ENCODE measurements at places on chromosomes 3 and 15.
A peak's percentile ranks its signal among the peaks of the same experiment; 100 is the strongest.

DNA sequence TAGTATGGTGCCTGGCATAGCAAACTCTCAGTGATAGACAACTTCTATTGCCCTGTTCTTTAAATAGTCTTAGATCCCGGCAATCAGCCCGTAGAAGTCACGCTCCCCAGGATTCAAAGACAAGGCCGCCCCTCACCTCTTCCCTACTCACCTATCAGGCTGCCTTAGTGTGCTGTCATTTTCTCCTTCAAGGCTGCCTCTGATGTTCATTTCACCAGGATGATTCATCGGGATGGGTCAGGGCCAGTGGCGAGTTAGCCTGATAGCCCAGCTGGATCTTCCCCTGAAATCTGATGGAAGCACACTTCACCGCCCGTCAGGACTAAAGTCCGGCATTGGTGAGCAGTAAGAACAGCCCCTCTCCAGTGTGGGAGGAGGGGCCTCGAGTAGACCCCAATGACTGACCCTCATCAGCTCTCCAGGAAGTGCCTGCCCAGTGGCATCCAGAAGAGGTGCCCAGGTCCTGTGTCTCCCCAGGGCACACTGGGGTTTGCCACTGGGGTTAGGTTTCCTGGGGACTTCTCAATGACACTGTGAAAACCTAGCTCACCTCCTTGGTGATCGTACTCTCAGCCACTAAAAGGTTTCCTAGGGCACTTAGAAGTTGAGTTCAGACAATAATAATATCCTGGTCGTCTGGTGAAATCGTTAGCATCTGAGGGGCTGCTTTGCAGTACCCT is 37.5 kb downstream of the TPM1 start:
- DNase-seq = no peak

GRCh38 chr3:126417981-126418530 is 23.3 kb downstream of the CFAP100 start:
- no peak for DNase-seq

- DNase-seq = no peak
Observed at GRCh38 chr3:117756563-117756962, 1047.0 kb downstream of the TUSC7 start.

- DNase-seq = no peak
Observed at GRCh38 chr3:8320711-8321458, 180.7 kb upstream of the LMCD1 start.

DNA sequence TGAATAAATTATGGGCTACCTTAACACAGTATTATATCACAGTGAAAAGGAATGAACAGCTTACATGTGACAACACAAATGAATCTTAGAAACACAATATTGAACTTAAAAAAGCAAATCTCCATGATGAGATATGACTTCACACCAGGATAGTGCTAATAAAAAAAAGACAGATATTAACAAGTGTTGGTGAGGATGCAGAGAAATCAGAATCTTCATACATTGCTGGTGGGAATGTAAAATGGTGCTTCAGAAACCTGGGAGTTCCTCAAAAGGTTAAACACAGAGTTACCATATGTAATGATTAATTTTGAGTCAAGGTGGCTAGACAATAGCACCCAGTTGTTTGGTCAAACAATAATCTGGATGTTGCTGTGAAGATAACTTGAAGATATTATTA is 51.4 kb downstream of the HSPBAP1 start:
- no peak for DNase-seq

GRCh38 chr3:127174284-127174683 is 18.6 kb upstream of the PRR23E start:
- no peak for DNase-seq

DNA sequence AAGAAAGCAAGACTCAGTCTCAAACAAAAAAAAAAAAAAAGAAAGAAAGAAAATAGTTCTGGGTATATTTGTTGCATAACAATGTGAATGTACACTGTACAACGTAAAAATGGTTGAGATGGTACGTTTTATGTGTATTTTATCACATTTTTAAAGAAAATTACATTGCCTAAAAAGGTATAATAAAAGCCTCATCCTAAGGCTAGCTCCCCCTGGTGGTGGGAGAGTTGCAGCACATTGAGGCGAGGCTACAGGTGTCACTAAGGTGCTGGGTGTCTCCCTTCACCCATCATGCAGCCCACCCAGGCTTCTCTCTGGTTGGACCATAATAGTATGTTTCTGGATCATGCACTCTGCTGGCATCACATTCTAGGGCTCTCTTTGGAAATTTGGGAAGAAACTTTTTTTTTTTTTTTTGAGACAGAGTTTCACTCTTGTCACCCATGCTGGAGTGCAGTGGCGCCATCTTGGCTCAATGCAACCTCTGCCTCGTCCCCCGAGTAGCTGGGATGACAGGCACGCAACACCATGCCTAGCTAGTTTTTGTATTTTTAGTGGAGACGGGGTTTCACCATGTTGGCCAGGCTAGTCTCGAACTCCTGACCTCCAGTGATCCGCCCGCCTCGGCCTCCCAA is 12.4 kb upstream of the RAB11A start:
- peak; percentile 66 for DNase-seq

DNA sequence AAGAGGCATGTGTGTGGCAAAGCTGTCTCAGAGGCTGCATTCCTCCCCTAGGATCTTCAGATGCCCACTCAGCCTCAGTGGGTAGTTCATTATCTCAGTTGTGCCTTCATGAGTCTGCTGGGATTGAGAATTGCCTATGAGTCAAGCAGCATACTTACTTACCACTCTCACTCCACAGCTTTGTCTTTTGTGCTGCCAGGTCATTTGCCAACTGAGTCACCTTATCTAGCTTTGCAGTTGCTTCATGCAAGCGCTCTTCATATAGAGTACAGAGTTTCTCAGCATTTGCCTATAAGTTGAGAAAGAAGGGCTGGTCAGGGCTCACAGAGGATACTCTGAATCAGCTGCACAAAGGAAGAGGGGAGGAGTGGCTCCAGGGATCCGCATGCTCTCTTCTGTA is 89.5 kb downstream of the MYH15 start:
- no peak for DNase-seq

- no peak for DNase-seq
Observed at GRCh38 chr3:69081583-69082262, 1.6 kb upstream of the UBA3 start.

- no peak for DNase-seq
Observed at GRCh38 chr3:112373476-112373875, 40.5 kb downstream of the CD200 start.

DNA sequence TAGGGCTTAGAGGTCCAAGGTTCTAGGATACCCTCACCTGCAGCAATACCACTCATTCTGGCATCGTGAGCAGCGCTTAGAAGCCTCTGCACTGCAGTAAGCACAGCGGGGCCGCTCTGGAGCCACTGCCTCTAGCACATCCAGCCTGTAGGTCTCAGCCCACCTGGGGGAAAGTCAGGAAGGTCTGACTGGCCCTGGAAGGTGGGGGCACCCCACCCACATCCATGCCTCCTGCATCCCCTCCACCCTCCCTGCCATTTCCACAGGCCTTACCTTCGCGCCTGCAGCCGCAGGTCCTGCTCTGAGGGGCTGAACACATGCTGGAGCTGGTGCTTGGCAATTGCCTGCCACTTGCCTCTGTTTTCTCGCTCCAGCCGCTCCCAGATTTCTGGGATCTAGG is 901 bp upstream of the RASSF1 start:
- DNase-seq = no peak

- DNase-seq = no peak
Observed at GRCh38 chr3:59380146-59380545, 330.3 kb upstream of the CFAP20DC start.

DNA sequence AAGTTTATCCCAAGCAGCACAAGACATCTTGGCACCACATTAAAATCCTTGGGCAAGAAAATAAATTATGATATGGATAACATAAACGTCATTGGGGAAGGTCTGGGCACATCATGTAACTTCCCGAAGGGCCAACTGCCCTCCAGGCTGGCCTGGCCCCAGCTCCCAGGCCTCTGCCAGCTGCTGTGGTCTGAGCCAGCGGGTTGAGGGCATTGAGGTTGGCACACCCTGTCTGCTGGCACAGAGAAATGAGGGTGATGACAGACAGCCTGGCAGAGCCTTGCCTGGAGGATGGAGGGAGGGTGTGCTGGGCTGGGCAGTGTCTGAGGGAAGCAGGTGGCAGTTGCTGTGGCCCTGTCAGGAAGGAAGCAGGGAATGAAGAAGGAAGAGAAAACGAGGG is 3.3 kb upstream of the RBSN start:
- DNase-seq = no peak

- DNase-seq = no peak
Observed at GRCh38 chr15:81174125-81174791, 22.4 kb upstream of the IL16 start.

DNA sequence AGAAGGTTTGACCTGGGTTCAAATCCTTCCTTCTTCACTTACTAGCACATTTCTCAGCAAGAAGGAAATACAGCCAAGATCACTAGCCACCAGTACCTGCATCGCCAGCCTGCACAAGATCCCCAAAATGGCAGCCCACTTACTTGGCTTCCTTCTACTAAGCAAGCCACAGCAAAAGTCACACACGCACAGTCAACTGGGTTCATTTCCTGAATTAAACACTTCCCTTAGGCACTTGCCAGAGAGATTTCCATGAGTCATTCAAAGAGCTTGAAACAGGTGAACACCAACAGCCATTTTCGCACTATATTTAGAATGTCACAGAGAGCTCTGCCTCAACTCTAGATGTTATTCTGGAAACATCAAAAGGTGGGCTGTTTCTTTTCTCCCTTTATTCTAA is 42.6 kb downstream of the MGLL start:
- DNase-seq = no peak

- DNase-seq = no peak
Observed at GRCh38 chr15:54772663-54773062, 424.1 kb downstream of the RSL24D1 start.

DNA sequence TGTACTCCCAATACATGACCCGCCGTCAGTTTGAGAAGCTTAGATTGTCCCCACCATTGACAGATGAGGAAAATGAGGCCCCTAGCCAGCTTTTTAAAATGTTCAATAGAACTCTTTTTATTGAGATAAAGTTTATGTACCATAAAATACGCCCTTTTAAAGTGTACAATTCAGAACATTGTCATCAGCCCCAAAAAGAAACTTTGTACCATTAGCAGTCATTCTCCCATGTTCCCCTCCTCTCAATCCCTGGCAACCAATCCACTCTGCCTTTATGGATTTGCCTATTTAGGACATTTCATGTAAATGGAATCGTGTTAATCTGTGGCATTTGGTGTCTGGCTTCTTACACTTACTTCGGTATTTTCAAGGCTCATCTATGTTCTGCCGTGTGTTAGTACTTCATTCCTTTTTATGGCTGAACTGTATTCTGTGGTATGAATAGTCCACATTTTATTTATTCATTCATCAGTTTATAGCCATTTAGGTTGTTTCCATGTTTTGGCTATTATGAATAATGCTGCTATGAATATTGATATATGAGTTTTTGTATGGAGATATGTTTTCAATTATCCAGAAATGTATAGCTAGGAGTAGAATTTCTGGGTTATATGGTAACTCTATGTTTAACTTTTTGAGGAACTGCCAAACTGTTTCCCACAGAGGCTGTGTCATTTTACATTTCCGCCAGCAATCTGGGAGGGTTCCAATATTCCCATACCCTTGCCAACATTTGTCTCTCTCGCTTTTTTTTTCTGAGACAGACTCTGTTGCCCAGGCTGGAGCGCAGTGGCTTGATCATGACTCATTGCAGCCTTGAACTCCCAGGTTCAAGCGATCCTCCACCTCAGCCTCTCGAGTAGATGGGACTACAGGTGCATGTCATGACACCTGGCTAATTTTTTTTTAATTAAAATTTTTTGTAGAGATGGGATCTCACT is 15.3 kb upstream of the PTPN23 start:
- DNase-seq = no peak

- no peak for DNase-seq
Observed at GRCh38 chr3:175484666-175485065, 625.5 kb downstream of the NAALADL2 start.

GRCh38 chr3:11477407-11477911 is 166.3 kb downstream of the VGLL4 start:
- no peak for DNase-seq

- no peak for DNase-seq
Observed at GRCh38 chr3:157471064-157471463, 32.2 kb downstream of the VEPH1 start.

- DNase-seq = no peak
Observed at GRCh38 chr3:147987549-147987948, 578.4 kb downstream of the ZIC1 start.

- no peak for DNase-seq
Observed at GRCh38 chr3:112038863-112039262, 4.3 kb downstream of the TMPRSS7 start.

GRCh38 chr3:16472593-16472992 is 40.9 kb downstream of the RFTN1 start:
- DNase-seq = no peak

DNA sequence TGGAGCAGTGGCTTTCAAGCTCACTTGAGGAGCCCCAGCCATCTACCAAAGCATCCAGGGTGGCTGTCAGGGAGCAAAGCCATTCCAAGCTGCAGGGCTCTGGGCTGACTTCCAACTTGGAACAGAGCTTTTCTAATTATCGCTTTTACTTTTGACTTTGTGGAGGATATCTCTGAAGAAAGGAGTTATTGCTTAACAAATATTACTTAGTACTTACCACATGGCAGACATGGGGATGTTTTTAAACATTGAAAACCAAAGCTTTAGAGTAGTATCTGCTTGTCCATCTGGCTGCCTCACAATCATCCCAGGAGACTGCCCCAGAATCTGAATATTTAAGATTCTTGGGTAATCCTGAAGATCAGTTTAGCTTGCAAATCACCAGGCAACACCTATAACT is 8.9 kb downstream of the TAGLN3 start:
- DNase-seq = no peak

- DNase-seq = no peak
Observed at GRCh38 chr15:87850916-87851315, 405.6 kb downstream of the NTRK3 start.

- DNase-seq = no peak
Observed at GRCh38 chr15:93139436-93139835, 50.4 kb upstream of the RGMA start.

- no peak for DNase-seq
Observed at GRCh38 chr3:42503251-42503924, 945 bp downstream of the VIPR1 start.

- DNase-seq = no peak
Observed at GRCh38 chr3:119292666-119293065, 1.5 kb upstream of the ARHGAP31 start.

- DNase-seq = no peak
Observed at GRCh38 chr3:115082260-115082659, 64.8 kb downstream of the ZBTB20 start.

GRCh38 chr3:156189927-156190326 is 69.5 kb downstream of the KCNAB1 start:
- DNase-seq = no peak
